Stimulated activated CD4-positive, alpha-beta T cell treated with anti-CD3 and anti-CD28 coated beads, Interleukin-4, amount 100 ng/mL, for 4 hours (primary cell): ENCODE measurements at places on chromosomes 6 and 20.
A peak's percentile ranks its signal among the peaks of the same experiment; 100 is the strongest.

GRCh38 chr20:49786668-49787370 is 25.8 kb upstream of the SLC9A8 start:
- no peak for DNase-seq

- DNase-seq = no peak
Observed at GRCh38 chr20:25300496-25301170, 52.7 kb downstream of the PYGB start.

DNA sequence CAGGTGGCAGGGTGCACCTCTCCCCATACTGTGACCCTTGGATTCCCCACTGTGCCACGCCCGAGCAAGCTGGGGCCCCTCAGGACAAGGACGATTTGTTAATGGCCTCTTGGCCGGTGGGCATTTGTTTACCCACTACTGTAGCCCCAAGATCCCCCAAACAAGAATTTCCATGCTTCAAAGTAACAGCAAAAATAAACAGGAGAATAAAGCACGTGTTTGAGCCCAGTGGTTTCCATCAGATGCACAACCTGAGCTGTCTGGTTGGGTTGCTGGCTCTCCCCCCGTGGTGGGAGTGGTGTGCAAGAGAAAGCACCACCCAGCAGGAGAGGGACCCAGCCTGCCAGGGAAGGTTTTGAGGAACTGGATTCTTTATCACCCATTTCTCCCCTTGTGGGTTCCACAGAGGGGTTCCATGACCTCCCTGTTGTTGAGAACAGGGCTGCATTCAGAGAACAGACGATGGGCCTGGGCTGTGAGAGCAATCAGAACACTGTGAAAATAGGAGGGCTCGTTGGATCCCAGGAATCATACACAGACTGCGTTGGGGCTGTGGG is 4.8 kb downstream of the CD93 start:
- DNase-seq = no peak

DNA sequence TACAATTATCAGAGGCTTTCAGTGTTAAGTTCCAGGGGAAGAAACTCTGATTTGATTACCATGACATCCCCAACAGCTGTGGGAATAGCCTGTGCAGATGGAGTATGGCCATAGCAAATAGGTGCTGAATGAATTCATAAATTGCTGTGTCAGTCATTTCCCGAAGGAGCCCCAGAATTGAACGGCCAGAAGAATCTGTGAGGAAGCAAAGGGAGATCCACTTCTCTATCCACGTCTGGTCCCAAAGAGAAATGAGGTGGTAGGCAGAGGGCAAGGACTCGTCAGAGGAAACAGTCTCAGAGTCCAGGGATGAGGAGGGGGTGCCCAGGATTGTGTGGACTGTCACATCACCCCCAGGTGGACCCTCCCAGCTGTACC is 3.1 kb upstream of the TAF8 start:
- no peak for DNase-seq

GRCh38 chr6:119324718-119325117 is 24.8 kb downstream of the MAN1A1 start:
- DNase-seq = no peak

DNA sequence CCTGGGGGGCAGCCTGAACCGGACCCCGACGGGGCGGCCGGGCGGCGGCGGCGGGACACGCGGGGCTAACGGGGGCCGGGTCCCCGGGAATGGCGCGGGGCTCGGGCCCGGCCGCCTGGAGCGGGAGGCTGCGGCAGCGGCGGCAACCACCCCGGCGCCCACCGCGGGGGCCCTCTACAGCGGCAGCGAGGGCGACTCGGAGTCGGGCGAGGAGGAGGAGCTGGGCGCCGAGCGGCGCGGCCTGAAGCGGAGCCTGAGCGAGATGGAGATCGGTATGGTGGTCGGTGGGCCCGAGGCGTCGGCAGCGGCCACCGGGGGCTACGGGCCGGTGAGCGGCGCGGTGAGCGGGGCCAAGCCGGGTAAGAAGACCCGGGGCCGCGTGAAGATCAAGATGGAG is 636 bp downstream of the SRF start:
- DNase-seq = peak; percentile 33

DNA sequence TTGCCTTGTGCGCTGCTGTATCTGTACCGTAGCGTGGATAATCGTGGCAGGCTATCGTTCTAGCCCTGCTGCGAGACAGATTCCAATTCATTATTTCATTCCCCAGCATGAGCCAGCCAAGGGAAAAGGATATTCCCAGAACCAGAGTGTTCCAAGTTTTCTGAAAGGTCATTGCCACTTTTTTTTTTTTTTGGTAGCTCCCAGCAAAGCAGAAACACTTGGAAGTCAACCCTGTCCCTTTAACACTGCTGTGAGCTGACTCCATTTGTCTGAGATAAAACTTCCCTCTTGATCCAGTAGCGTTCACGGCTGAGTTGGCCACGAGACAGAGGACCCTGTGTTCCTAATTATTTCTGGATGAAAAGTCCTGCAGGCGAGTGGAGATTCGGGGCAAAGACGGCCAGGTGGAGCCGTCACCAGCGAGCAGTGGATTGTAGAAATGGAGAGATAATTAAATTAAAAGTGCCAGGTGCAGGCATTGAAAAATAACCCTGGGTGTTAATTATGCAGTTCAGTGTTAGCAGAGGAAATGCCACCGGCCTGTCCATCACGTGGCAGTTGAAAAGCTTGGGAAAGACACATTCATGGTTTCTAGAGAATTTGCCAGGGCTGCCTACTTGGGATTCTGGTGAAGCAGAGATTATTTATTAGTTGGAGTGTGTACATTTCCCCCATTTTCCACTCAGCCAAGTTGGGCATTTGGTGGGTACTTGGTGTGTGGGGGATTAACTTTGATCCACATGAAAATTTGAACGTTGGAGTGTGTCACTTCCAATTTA is 164.2 kb downstream of the SLC24A3 start:
- no peak for DNase-seq

DNA sequence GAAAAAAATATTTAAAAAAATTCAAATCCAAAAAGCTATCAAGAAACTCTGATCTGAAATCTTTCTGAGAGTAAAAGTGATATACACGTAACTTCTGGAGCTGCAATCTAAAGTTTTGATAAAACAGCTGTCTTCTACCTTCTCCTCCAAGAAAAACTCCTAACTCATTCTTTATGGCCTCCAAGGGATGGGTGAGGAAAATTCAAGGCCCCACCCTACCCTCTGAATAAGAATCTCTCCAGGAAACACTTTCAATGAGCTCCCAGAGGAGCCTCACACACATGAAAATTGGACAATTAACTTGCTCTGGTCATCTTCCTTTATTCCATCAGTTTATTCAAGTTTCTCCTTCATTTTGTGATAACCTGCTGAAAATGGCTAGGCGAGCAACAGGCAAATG is 93.4 kb downstream of the FNDC1 start:
- DNase-seq = no peak

DNA sequence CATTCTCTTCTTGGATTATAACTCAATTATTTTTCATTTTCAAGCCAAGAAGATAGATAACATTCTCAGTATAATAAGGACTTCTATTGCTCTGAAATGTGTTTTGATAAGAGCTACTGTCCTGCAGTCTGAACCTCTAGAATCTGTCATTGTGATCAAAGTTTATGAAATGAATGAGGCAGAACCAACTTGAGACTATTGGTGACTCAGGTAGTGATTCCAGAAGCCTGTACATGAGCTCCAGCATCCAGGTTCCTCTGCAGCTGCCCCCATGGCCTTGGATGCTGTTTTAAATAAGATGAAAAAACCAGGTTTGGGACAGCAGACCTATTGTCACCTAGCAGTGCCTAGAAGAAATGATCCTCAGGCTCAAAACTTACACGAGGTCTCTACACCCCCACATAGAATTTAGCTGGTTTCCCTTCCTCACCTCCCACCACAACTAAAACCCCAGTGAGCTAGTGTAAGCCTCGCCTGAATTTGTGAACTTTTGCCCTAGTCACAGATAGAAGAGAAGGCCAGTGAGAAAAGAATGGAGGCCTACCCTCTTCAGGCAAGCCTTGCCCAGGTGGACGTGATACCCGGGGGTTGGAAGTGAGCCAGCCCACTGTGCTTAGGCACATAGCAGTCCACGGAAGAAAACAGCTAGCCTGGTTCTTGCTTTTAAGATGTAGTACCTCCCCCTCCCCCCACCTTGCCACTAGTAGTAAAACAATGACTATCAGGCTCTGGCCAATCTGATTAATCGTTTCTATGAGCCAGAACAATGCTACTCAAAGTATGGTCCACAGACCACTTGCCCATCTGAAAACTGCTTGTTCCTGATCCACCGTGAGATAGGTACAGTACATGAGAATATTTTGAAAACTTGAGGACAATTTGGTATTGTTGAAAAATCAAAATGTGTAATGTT is 73.0 kb upstream of the SYNJ2 start:
- no peak for DNase-seq

- no peak for DNase-seq
Observed at GRCh38 chr20:38321959-38322598, 18.1 kb downstream of the BPI start.

- no peak for DNase-seq
Observed at GRCh38 chr6:27669624-27670301, 196.9 kb upstream of the ZNF184 start.

DNA sequence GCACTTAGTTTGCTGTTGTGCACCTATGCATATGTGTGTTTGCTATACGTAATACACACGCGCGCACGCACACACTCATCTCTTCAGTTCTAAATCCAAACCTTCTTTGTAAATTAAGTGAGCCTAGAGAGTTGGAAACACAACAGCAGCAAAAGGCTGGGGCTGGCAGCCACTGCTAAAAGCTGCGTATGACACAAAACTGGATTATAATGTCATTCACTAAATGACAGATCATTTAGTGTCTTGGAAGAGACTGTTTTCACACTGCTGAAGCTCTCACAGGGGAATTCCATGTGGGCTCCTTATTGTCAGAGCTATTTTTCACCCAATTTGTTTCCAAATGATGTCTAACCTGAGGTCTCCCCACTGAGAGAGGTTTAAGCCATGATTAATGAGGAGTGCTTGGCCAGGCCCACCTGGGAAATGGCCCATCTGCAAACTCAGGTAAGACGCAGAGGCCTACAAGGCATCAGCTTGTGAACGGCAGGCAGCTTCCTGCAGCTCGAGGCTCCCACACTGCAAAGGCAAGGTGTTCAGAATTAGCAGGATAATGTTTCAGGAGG is 94.2 kb downstream of the OLIG3 start:
- DNase-seq = no peak

DNA sequence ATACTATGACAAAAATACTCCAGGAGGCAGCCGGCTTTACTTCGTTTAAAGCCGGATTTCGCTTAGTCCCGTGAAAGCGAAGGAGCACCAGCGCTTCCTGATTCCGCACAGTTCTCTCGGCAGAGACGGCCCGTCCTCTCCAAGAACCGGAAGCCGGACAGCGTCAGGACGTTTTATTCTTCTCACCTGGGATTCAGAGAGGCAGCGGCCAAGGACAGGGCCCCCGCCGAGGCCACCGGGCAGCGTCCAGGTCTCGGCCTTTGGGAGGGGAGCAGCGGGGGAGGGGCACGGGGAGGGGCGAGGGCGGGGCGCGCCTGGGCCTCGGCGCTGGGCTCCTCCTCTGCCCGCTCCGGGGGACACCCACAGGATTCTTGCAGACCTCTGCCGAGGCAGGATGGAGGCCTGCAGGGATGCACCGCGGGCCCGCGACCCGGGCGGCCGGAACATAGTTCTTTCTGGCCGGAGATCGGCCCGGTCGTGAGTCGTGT is 2.8 kb upstream of the DIDO1 start:
- DNase-seq = peak; percentile 61

DNA sequence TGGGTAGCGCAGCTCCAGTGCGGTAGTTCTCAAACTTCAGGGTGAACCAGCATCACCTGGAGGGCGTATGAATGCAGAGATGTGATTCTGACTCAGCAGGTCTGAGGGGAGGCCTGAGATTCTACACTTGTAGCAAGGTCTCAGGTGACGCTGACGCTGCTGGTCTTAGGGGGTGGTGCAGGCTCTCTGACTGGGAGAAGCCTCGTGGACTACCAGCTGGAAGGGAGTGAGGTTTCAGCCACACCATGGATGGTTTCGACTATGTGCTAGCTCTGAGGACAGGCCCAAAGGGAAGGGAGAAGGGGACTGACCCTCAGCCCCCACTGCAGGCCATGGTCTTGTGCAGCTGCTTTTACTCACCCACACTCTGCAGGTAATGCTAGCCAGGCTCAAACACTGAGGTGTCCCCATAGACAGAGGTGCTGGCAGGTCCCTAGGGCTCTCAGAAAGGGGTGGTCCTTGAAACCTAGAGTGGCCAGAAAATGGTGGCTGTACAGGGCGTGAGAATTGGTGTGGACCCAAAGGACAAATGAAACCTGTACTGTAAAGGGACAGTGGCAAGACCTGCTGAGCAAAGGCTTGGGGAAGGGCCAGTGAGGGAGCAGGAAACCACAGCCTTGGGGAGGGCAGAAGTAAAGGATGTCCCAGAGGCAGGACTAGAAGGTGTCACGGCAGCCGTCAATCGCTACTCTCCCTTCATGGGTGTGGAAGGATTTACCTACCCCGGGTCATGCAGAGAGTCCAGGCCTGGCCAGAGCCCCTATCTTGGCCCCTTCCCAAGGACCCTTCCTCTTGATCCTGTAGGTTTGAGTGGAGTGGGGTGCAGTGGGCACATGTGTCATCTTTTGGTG is 52.7 kb downstream of the EBF4 start:
- no peak for DNase-seq

- no peak for DNase-seq
Observed at GRCh38 chr6:142406131-142406530, 104.3 kb downstream of the ADGRG6 start.

DNA sequence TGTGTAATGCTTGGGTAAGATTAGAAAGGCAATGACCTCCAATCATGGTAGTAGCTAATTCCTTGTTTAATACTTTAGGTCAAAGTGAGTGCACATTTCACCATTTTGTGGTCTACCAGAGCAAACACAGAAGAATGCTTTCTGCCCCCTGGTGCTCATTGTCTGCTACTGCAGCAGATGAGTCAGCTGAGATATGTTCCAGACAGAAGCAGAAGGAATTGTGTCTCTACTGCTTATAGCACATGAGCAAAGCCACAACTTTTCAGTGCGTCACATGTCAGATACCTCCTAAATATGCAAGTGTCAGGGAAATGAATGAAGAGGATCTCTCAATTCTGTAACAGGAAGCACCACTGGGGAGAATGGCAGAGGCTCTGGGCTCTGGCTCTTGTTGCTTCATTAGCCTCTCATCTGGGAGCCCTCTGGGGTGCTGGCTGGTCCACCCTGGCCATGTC is 308.9 kb downstream of the ALDH8A1 start:
- peak; percentile 78 for DNase-seq
